Epithelial cell of umbilical artery (primary cell): ENCODE measurements at places on chromosomes 16 and 17. TPM values are rescaled to one million over a fixed set of nuclear protein-coding genes. Genes with fewer than 3 reads are reported as not detected.

The PPM1E gene
- under 0.01 TPM in 1 of 2 replicates, not detected in the other for total RNA-seq

The NUDT7 gene
- total RNA-seq = 1.7 and 2.6 TPM in 2 replicates

The IGSF6 gene
- not detected in 2 replicates for total RNA-seq

The TBC1D3I gene
- not detected in 2 replicates for total RNA-seq

The SLC25A11 gene
- total RNA-seq = 56.8 and 59.4 TPM in 2 replicates

The PLLP gene
- total RNA-seq = 1.9 and 7.1 TPM in 2 replicates
